Mucosa of gallbladder (tissue), 1 donor: ENCODE measurements at places on chromosomes 16 and 17. TPM values are rescaled to one million over a fixed set of nuclear protein-coding genes. Genes with fewer than 3 reads are reported as not detected.

The TMIGD1 gene
- total RNA-seq, result not detected

The SPATA22 gene
- 0.32 TPM for total RNA-seq

DNA sequence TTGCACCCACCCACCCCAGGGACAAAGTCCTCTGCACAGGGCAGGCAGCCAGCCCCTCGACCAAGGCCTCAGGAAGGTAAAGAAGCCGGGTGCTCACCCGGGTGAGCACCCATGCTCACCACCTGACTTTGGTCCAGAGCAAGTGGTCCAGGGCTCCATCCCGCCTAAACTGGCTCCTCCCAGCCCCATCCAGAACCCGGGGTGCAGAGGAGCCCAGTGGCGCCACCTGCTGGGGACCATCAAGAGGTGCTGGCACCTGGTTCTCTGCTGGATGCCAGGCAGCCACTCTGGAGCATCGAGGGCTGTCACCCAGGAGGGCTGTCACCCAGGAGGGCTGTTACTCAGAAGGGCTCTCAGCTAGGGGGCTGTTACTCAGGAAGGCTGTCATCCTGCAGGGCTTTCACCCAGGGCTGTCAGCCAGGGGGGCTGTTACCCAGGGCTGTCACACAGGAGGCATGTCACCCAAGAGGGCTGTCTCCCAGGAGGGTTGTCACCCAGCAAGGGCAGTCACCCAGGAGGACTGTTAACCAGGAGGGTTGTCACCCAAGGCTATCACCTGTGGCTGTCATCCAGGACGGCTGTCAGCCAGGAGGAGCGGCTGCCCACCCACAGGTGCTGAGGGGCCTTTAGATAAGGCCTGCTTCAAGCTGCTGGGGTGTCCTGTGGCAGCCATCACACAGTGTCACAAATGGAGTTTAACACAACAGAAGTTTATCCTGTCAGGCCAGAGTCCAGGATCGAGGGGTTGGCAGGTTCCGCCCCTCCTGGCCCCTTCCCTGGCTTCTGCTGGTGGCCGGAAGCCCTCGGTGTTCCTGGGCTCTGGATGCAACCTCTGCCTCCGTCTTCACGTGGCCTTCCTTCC, 98.5 kb downstream of the TNFRSF13B start:
- DNase-seq, result no peak

DNA sequence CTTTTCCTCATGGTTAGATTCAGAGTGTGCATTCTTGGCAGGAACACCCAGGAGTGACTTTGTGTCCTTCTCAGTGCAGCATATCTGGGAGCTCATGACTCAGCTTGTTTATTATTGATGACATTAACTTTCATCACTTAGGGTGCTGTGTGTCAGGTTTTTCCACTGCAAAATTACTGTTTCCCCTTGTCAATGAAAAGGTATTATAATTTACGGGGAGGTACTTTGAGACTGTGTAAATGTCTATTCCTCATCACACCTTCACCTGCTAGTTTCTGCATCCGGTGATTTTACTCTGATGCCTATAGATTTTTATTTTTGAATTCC, 50.5 kb downstream of the WWP2 start:
- no peak for DNase-seq

DNA sequence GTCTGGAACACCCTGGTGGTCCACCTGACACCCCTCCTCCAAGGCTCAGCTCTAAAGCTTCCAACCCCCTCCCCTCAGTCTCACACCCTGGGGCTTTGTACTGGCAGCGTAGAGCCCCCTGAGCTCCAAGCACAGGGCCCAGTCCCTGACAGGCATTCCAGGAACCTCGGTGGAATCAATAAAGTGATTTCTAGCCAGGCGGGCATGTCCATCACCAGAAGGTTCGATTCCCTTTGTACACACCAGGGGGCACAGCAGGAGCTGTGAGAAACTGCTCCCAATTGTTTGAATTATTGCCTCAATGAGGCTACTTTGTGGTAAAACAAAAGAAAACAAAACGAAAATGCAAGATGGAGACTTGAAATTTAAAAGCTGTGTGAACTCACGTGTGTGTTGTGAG, 51.8 kb downstream of the SMPD3 start:
- DNase-seq, result peak; percentile 68

DNA sequence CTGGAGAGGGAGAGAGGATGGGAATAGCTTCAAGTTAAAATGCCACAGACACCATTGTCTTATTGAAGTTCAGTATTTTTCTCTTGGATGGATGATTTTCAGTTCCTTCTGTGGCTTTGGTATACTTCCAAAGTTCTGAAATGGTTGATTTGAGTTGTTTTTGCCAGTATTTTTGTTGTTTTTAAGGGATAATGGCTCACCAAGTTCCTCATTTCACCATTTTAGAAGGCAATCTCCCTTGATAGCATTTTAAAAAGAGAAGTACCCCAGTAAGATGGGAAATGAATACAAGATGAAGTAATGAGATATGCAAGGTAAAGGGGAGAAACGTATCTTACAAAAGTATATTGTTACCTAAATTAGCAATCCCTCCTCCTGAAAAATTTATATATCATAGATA, 18.5 kb upstream of the SPDYE4 start:
- no peak for DNase-seq

- no peak for DNase-seq
Observed at GRCh38 chr16:89822188-89823086, 5.8 kb upstream of the SPIRE2 start.

- DNase-seq, result no peak
Observed at GRCh38 chr16:46982335-46982734, 8.9 kb upstream of the DNAJA2 start.

- no peak for DNase-seq
Observed at GRCh38 chr16:10666291-10666690, 28.4 kb downstream of the TEKT5 start.
